ENCODE measurements at places on chromosomes 7 and 10. TPM values are rescaled to one million over a fixed set of nuclear protein-coding genes. Genes with fewer than 3 reads are reported as not detected.

Gene SPDYE9
- not detected for polyA plus RNA-seq

DNA sequence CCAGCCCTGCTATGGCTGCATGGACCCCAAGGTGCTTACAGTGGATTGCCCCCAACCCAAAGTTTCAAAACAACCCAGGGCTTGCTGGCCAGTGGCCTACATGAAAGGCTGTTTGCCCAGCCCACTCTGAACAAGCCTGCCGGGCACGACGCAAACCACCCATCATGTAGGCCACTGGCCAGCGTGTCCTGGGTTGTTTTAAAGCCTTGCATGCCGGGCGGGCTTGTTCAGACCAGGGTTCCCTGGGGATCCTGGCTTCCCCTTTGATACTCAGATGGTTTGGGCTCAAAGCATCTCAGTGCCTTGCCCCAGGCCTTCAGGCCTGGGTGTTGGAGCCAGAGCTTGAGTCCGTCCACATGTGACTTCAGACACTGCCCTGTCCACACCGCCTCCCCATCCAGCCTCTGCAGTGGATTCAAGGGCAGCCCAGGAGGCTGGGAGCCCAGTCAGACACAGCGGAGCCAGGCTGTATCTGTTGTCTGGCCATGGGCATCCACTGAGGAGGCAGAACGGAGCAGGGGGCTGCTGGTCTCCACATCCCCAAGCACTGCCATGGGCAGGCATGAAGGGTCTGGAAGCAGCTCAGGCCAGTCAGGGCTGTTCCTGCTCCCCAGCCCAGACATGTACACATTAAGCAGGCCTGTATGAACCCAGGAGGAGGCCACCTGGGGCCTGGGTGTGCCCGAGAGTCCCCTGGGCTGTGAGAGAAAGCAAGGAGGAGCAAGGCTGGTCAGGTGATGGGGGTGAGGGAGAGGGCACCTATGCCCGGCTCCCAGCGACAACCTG is 4.0 kb upstream of the ADIRF start:
- H3K4me3 ChIP-seq: no peak overlapping the region
- peaks cover 21% of the 10 kb centered on the region for H3K4me1 ChIP-seq
- no peaks in the 10 kb centered on the region for H3K36me3 ChIP-seq

DNA sequence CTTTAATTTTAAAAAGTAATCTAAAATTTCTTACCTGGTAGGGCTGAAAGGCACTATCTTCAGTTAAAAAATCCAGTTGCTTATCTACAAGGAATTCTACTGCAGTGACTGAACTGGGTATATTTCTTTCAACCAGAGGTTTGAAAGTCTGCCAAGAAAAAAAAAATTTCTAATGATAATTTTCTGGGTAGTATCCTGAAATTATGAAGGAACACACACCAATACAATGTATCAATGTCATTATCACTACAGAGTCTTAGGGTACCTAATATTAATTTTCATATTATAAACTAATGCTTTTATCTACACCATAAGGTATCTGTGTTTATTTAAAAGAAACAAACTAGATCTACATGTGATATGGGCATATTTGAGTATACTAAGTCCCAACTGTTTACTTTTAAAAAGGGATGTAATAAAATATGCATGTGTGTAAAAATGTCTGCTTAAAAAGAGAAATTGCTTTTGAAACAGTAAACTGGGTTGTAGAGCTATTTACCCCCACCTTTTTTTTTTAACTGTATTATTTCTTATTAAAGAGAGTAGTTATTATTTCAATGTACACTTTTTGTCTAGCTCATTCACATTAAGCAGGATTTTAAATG is 131.6 kb downstream of the NRBF2 start:
- H3K36me3 ChIP-seq: peaks cover 2% of the 10 kb centered on the region
- H3K27ac ChIP-seq: no peak overlapping the region
- no peak for DNase-seq
- H3K27me3 ChIP-seq: no peaks in the 10 kb centered on the region
- H3K4me1 ChIP-seq: 0 out of 2 replicates have a peak, but pooled peaks cover 2% of the 10 kb centered on the region
- no peak overlapping the region for H3K4me3 ChIP-seq

GRCh38 chr7:27122077-27122910 is 8.3 kb downstream of the HOXA4 start:
- peak overlapping the region; percentile 48 for H3K4me3 ChIP-seq
- H3K27me3 ChIP-seq: no peaks in the 10 kb centered on the region
- peak; percentile 41 for DNase-seq
- H3K4me1 ChIP-seq: peaks cover 36% of the 10 kb centered on the region
- H3K27ac ChIP-seq: peak overlapping the region; percentile 99
- peaks cover 2% of the 10 kb centered on the region for H3K36me3 ChIP-seq

DNA sequence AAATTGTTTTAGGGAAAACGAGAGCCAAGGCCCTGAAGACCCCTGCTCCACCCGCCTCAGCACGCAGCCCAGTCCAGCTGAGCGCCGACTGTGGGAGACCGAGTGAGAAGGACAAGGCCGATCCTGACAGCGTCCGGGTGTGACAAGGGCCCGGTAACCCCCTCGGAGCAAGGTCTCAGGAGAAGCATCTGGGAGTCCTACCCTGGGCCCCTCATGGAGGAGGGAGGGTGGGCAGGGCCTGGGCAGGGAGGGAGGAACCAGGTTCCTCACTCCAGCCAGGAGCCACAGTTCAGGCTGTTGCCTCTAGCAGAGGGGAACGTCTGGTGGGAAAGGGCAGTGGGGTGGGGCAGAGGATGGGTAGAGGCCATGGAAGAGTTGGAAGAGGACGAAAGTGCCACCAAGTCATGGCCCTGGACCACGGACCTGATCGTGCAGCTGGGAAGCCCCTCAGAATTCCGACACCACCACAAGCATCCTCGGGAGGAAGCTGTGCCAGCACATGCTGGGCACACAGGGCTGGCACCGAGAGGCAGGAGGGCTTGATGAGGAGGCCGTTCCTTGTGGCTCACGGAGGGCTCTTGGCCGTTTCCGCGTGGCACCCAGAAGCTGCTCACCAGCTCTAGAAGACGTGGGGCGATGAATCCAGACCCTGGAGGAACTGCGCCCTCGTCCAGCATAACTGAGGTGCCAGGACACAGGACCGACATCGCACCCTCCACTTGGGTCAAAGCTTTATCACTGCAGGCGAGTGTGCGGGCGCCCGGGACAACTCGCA is 2.2 kb upstream of the KNDC1 start:
- H3K27ac ChIP-seq: peak overlapping the region; percentile 71
- H3K4me1 ChIP-seq: peaks cover 15% of the 10 kb centered on the region
- H3K36me3 ChIP-seq: peaks cover 3% of the 10 kb centered on the region
- no peak for DNase-seq

- H3K36me3 ChIP-seq: no peaks in the 10 kb centered on the region
- no peak overlapping the region for H3K27ac ChIP-seq
- H3K4me1 ChIP-seq: peaks cover 11% of the 10 kb centered on the region
- no peak overlapping the region for H3K4me3 ChIP-seq
These were observed 521.1 kb upstream of the ANKRD30A start for GRCh38 chr10:36604316-36604715.

All from IMR-90 (cell line).